ENCODE measurements at places on chromosomes 7 and 10. TPM values are rescaled to one million over a fixed set of nuclear protein-coding genes. Genes with fewer than 3 reads are reported as not detected.

DNA sequence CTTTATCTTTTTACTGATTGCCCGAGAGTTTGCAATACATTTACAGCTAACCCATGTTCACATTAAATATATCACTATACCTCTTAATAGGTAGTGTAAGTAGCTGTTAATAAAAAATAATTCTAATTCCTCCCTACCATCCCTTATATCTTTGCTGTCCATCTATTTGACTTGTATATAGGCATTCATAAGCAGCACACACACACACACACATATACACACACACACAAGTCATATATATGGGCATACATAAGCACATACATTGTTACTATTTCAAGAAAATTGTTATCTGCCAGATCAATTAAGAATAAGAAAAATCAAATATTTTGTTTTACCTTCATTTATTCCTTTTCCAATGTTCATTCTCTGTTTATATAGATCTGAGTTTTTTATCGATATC, 176.4 kb downstream of the PPP1R3A start:
- H3K4me3 ChIP-seq: no peak overlapping the region
- H3K27me3 ChIP-seq: no peaks in the 10 kb centered on the region
- no peaks in the 10 kb centered on the region for H3K4me1 ChIP-seq
- DNase-seq: no peak
- no peak overlapping the region for H3K27ac ChIP-seq

Gene RELN
- total RNA-seq: not detected

- peaks cover 68% of the 10 kb centered on the region for H3K4me1 ChIP-seq
- no peak for DNase-seq
- peaks cover 3% of the 10 kb centered on the region for H3K27me3 ChIP-seq
- no peaks in the 10 kb centered on the region for H3K36me3 ChIP-seq
- no peak overlapping the region for H3K27ac ChIP-seq
These were observed 3.0 kb upstream of the FGF8 start for GRCh38 chr10:101778781-101779543.

Gene GPR26
- not detected for total RNA-seq

GRCh38 chr10:103676058-103676785, 179.2 kb downstream of the SH3PXD2A start:
- DNase-seq: no peak
- H3K4me1 ChIP-seq: peaks cover 30% of the 10 kb centered on the region
- H3K4me3 ChIP-seq: no peak overlapping the region
- H3K36me3 ChIP-seq: no peaks in the 10 kb centered on the region
- H3K27me3 ChIP-seq: no peaks in the 10 kb centered on the region

Gene TRIL
- total RNA-seq: 11.0 TPM

Gene HECW1
- 0.10 TPM for total RNA-seq

GRCh38 chr7:99827040-99827778, 604 bp upstream of the CYP3A43 start:
- H3K4me3 ChIP-seq: no peak overlapping the region
- no peaks in the 10 kb centered on the region for H3K27me3 ChIP-seq
- no peaks in the 10 kb centered on the region for H3K4me1 ChIP-seq
- H3K27ac ChIP-seq: no peak overlapping the region
- no peaks in the 10 kb centered on the region for H3K36me3 ChIP-seq

DNA sequence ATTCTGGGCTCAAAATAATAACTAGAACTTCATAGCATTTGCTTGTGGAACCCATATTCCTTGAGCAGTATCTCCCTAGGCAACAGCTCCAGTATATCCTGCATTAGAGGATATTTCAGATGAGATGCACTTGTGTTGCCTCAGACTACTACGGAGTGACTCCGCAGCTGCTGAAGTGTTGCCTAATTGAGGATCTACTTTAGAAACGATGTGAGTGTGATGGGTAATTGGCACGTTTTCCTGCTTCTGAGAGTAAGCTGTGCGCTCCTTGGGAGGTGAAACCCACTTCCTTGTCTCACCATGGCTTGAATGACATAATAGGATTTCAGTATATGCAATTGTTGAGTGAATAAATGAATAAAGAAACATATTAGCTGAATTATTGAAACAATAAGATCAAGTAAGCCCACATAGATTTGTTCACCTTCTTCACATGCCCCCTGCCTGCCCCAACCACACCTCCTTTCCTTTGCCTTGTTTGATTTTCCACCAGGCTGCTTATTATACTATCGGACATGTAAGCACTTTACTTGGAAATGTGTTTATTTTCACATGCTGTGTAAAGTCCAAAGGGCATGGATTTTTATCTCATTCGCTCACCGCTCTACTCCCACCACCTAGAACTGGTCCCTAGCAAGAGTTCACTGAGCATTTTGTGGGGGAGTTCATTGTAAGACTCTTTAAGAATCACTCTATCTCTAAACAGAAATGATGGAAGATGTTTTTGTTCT, 303.8 kb downstream of the KCNMA1 start:
- no peak for DNase-seq
- no peaks in the 10 kb centered on the region for H3K36me3 ChIP-seq
- H3K4me1 ChIP-seq: no peaks in the 10 kb centered on the region
- H3K27ac ChIP-seq: no peak overlapping the region

Gene UBN2
- 20.9 TPM for total RNA-seq

- H3K4me1 ChIP-seq: no peaks in the 10 kb centered on the region
- H3K4me3 ChIP-seq: no peak overlapping the region
- H3K27ac ChIP-seq: no peak overlapping the region
- H3K36me3 ChIP-seq: no peaks in the 10 kb centered on the region
These were observed 82.0 kb downstream of the NEURL1 start for GRCh38 chr10:103575416-103576075.

Data from upper lobe of left lung (tissue), 6 donors.